ENCODE measurements at places on chromosomes 11 and 22.
A peak's percentile ranks its signal among the peaks of the same experiment; 100 is the strongest.

GRCh38 chr11:57325735-57326048 is 940 bp upstream of the TNKS1BP1 start:
- DNase-seq, result peak; percentile 24

DNA sequence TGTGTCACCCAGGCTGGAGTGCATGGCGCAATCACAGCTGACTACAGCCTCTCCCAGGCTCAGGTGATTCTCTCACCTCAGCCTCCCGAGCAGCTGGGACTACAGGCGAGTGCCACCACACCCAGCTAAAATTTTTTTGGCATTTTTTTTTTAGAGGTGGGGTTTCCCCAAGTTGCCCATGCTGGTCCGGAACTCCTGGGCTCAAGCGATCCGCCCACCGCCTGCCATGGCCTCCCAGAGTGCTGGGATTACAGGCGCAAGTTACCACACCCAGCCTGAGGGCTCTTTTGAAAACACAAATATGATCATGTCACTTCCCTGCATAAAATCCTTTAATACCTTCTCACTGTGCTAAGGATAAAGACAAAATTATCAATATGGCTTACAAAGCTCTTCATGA is 88.1 kb downstream of the MAML2 start:
- DNase-seq, result no peak

DNA sequence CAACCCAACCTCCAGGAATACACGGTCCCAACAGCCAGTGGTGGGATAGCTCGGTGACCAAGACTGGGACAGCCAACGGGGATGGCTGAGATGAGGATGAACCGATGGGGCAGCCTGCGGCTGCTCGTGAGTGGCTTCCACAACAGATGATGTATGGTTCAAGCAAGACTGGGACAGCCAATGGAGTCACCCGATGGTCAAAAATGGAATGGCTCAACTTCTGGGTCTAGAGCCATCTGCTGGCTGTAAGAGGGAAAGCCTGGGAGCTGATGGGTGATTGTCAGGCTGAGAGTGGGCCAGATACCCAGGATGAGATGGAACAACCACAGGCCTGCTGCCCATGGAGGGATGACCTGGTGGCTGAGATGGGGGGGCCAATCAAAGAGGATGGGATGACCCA is 35.5 kb downstream of the SYT7 start:
- no peak for DNase-seq

GRCh38 chr11:129312730-129313503 is 62.7 kb upstream of the BARX2 start:
- no peak for DNase-seq

GRCh38 chr11:107898270-107898669 is 30.0 kb upstream of the RAB39A start:
- DNase-seq, result no peak

DNA sequence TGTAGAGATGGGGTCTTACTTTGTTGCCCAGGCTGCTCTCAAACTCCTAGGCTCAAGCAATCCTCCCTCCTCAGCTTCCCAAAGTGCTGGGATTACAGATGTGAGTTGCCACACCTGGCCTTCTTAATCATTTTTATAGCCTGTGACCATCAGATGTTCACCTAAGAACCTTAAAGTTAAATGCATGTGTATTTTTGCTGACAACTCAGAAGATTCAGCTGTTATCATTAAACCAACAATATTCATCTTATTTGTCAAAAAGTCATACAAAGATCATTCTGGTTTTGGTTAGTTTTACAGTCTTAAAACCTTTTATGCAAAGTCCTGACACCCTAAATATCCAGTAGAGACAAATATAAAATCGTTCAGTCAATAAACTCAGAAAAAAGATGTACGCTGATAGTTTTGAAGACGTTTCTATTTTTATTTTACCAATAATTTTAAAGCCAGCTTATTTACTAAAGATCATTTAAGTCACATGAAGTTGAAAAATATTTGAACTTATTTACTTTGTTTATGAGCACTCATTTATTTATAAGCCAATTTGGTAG is 22.2 kb downstream of the CLDN5 start:
- DNase-seq, result no peak

DNA sequence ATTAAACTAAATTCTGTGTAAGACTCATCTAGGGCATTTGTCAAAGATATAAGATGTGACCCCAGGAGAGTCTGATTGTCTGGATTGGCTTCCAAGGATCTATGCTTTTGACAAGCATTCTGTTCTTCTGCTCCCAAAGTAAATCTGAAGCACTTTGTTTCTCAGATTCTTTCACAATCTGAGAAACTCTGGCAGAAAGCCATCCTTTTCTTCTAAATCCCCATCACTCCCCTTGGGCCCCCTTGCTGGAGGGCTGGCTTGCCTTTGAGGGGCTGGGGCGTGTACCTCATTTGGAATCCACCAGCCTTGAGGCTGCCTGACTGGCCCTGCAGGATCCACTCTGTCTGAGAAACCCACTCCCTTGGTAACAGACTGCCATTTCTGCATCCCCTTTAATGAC is 173.5 kb upstream of the CTSC start:
- no peak for DNase-seq

- DNase-seq, result no peak
Measured at GRCh38 chr22:38071421-38072321, 12.3 kb downstream of the SLC16A8 start.

DNA sequence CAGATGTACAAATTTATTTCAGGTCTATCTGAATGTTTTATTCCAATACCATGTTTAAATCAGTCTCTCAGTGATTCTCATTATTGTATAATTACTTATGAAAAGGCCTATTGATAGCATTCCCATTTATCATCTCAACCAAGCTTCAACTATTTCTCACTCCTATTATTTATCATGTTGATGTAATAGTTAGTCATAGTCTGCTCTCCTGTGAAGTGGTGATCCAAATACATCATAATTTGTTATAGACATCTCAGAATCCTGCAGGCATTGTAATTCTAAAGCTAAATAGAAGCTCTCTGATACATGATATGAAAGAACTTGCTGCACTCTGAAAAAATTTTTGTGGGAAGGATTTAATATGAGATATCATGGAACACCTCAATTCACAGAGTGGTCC is 21.8 kb upstream of the OR8G1 start:
- DNase-seq, result no peak

- peak; percentile 24 for DNase-seq
Measured at GRCh38 chr22:23539135-23539838, 40.8 kb downstream of the IGLL1 start.

GRCh38 chr11:63879598-63880402 is 37.2 kb downstream of the RCOR2 start:
- no peak for DNase-seq

DNA sequence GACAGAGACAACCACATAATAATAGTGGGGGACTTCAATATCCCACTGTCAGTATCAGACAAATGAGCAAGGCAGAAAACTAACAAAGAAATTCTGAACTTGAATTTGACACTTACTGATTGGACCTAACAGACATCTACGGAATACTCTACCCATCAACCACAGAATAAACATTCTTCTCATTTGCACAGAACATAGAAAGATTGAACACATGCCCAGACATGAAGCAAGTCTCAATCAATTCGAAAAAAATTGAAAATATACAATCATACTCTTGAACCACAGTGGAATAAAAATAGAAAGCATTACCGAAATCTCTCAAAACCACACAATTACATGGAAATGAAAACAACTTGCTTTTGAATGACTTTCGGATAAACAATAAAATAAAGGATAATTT is 17.9 kb downstream of the RAB38 start:
- no peak for DNase-seq

DNA sequence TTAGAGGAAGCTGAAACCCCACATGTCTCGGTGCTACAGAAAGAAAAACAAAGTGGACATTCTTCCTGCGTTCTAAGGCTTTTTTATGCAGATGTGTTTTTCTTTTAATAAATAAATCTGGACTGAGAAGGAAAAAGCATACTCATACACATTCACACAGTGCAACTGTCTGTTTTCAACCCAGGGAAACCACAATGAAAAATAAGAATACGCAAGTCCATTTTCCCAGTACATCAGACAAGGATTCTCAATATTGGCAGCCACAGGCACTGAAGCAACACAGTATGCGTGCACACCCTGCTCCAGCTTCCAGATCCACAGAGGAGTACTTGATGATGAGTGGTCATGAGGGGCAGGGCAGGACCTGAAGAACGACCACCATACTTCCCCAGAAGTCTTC is 86.9 kb downstream of the ETS1 start:
- DNase-seq, result no peak

- no peak for DNase-seq
Measured at GRCh38 chr11:34114471-34114870, 9.0 kb downstream of the NAT10 start.

- no peak for DNase-seq
Measured at GRCh38 chr22:17271711-17272451, 52.6 kb upstream of the ADA2 start.

DNA sequence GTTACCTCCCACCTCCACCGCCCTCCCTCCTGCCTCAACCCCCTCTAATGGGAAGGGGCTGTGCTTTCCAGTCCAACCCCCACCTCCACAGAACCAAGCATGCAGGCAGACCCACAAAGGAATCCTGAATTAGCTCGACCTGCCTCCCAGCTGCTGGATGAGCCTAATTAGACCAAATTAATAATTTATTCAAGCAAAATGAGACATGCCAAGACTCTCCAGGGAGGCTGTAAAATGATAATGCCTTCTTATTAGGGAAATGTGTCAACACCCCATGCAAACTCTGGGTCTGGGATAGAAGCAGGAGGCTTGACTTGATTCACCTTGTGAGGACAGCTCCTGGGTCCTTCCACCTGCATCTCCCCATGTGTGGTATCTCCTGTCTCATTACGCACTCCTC is 59.4 kb upstream of the HMGXB4 start:
- DNase-seq, result no peak

- no peak for DNase-seq
Measured at GRCh38 chr11:10495464-10495786, 40.4 kb downstream of the AMPD3 start.

DNA sequence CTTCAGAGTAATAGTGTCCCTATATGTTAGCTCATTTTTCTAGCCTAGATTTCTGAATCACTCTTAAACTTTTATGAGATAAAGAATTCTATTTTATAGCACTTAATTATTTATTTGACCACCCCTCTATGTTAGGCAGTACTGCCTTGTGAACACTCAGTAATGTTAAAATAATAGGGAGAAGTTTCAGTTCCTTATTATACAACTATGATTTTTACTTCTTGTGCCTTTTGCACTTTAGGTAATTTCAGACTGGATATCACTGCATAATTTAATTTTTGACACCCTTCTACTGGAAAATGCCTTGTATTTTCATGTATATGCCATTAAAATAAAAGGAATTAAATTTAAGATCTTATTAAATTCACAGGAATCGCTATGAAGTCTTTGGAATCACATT is 3.1 kb downstream of the BCO2 start:
- no peak for DNase-seq

GRCh38 chr22:47034076-47034808 is 271.8 kb downstream of the TBC1D22A start:
- peak; percentile 33 for DNase-seq

- DNase-seq, result no peak
Measured at GRCh38 chr22:27060190-27060589, 402.8 kb downstream of the MIAT start.

DNA sequence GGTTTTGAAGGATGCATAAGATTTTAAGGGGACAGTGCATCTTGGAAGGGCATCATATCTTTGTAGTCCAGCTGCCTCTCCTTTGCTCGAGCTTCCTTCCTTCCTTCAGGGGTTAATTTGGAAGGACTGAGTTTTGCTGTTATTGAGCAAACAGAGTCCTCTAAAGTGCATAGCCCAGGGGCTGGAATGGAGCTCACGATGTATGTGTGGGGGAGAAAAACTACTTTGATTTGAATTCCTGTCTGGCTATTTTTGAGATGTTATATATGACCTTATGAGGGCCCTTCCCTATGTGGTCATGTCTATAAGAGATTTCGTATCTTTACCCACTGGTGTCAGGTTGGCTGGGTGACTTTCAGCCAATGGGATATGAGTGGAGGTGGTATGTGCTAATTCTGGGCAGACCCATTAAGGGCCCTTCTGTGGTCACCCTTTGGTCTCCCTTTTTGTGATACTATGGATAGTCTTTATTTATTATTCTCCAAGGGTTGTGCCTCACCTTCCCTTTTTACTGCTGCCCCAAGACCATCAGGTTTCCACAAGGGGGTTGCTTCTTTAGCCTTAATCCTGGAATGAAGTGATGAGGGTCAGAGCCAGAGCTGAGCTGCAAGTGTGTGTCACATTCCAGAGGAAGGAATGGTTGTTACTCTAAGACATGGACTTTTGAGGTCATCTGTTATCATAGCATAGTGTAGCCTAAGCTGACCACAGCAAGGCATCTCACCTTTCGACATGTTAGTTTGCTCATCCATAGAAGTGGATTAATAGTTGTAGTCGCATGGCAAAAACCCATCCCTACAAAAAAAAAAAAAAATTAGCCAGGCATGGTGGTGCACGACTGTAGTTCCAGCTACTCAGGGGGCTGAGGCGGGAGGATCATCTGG is 54.6 kb downstream of the LRRC74B start:
- no peak for DNase-seq

DNA sequence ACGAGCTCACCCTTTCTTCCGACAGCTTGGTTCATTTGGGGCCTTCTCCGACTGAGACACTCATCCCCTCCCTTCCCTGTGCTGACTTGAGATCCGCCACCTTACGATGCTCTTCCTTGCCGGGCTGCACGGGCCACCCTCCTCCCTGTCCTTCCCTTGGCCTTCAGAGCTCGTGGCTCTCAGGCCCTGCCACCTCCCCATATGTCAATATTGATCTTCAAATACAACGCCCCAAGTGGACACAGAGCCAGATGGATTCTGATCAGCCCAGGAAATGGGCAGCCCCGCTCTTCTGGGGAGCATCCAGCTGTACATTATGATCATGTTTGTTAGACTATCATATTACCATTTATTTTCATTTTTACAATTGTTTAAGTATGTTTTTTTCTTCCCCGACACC is 812.8 kb downstream of the TBC1D22A start:
- no peak for DNase-seq

- no peak for DNase-seq
Measured at GRCh38 chr11:133180201-133180600, 352.1 kb downstream of the OPCML start.

DNA sequence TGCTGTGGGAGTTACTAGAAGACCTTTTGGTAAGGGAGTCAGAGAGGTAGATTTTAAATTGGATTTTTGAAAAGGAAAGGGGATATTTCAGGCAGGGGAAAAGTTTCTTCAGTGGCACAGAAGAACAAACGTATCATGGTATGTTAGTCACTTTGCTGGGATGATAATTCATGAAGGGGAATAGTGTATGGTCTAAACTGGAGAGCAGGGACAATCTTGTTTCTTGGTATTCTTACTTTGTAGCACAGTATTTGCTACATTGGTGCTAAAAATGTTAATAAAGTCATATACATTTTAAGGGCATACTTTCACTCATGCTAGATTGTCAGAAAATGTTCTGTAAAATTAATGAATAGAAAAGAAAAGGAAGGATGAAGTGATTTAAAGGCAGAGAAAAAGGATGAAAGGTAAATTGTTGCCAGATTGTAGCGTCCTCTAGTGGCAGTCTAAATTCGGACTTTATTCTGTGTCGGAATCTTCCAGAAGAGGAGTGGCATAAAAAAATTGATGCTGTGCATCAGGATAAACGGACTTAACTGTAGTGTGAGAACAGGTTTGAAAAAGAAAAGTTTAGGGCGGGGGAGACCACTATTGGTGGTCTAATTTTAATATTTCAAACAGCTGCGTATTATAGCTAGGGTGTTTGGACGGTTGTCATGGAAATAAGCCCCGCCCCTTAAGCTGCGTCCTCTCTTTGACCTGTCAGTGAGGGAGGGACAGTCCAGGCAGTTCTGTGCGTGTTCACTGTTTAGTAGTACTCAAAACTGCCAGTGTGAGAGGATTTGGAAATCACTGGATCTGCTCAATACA is at the start of gene BCO2:
TSS of gene BCO2 (plus strand) at position 724 of the 810 bp plus-strand sequence. CDS start 90 bp downstream, outside the sequence.
- DNase-seq, result no peak

- DNase-seq, result no peak
Measured at GRCh38 chr11:19777377-19778102, 64.9 kb downstream of the NAV2 start.

GRCh38 chr11:75925785-75926164 is 110.8 kb downstream of the UVRAG start:
- no peak for DNase-seq
